ENCODE measurements at places on chromosomes 12 and 14.

DNA sequence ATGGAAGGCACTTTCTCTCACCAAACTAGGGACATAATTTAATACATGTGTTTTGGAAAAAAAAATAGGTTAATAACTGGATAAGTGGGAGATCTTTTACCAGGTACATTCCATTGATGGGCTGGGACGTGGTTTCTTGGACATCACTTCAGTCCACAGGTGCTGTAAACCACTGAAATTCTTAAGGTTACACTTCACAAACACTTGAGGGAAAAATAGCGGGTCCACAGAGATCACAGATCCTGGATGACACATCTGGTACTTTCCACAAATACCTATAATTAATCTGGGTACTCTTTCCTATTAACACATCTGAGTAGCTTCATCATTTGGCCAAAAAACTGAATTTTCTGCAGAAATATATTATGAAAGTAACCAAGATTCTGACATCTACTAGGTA is 85.0 kb downstream of the POLR3B start:
- H3K27ac ChIP-seq = no peak overlapping the region
- no peaks in the 10 kb centered on the region for H3K4me1 ChIP-seq
- no peak for DNase-seq
- H3K27me3 ChIP-seq = no peaks in the 10 kb centered on the region
- H3K4me3 ChIP-seq = no peak overlapping the region

- H3K36me3 ChIP-seq = no peaks in the 10 kb centered on the region
- no peak for DNase-seq
- H3K4me1 ChIP-seq = no peaks in the 10 kb centered on the region
- H3K4me3 ChIP-seq = no peak overlapping the region
- no peak overlapping the region for H3K27ac ChIP-seq
- no peaks in the 10 kb centered on the region for H3K27me3 ChIP-seq
Measured at GRCh38 chr14:96182546-96182945, 22.1 kb upstream of the BDKRB2 start.

DNA sequence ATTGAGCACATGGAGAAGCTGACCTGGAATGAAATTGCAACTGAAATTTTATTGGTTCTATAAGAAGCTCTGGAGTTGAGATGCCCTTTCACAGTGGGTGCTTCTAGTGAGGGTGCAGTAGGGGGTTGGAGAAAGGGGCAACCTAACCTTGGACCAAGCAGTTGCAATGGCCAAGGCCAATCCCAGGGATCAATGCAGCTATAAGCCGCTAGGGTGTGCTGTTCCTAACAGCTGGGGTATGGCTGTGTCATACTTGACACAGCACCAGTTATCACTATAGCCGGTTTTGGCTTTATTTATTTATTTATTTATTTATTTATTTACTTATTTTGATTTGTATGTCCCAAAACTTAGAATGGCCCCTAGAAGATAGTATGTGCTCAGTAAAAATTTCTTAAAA is 505.9 kb downstream of the FLRT2 start:
- peak; percentile 75 for DNase-seq
- H3K4me1 ChIP-seq = no peaks in the 10 kb centered on the region
- H3K36me3 ChIP-seq = no peaks in the 10 kb centered on the region
- H3K27ac ChIP-seq = no peak overlapping the region
- no peaks in the 10 kb centered on the region for H3K27me3 ChIP-seq

- H3K4me1 ChIP-seq = no peaks in the 10 kb centered on the region
- no peak overlapping the region for H3K4me3 ChIP-seq
- H3K27me3 ChIP-seq = no peaks in the 10 kb centered on the region
- no peak for DNase-seq
Measured at GRCh38 chr14:94592457-94592856, 11.2 kb downstream of the SERPINA5 start.

DNA sequence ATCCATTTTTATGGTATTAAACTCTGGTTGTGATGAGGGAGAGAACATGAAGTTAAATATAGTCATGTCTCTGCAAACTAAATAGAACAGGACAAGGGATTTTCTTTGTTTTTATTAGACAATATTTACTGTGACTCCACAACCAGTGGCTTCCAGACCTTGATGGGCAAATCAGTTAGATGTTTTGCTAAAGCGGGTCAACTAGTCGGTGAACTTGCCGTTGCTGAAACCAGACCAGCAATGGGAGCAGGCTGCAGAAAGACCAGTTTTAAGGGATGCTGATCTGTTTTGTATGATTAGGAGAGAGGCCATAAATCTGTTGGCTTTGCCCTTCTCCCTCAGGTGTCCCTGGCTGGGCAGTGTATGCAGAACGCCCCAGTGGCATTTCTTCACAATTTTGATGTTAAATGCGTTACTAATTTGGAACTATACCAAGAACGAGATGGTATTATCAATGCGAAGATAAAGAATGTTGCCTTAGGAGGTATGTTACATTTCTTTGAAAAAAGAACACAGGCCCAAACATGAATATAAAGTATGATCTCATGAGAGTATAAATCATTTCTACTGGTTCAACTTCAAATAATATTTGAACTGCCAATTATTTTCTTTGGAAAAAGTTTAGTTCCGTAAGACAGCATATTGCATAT is 19.4 kb downstream of the TCTN2 start:
- no peaks in the 10 kb centered on the region for H3K27me3 ChIP-seq
- no peaks in the 10 kb centered on the region for H3K36me3 ChIP-seq
- no peak overlapping the region for H3K27ac ChIP-seq
- no peak for DNase-seq

DNA sequence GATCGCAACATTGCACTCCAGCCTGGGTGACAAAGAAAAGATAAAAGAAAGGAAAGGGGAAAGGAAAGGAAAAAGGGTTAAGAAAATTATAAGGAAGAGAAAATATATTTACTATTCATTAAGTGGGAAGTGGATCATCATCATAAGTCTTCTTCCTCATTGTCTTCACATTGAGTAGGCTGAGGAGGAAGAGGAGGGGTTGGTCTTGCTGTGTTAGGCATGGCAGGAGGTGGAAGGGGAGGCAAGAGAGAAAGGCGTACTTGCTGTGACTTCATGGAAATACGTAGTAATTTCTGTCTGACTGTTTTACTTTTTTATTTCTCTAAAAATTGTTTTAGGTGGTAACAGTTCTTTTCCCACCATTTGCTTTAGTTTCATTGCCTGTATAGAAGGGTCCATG is 26.2 kb downstream of the FAM177A1 start:
- DNase-seq = no peak
- no peak overlapping the region for H3K27ac ChIP-seq
- H3K36me3 ChIP-seq = no peaks in the 10 kb centered on the region
- no peaks in the 10 kb centered on the region for H3K4me1 ChIP-seq
- H3K4me3 ChIP-seq = no peak overlapping the region

DNA sequence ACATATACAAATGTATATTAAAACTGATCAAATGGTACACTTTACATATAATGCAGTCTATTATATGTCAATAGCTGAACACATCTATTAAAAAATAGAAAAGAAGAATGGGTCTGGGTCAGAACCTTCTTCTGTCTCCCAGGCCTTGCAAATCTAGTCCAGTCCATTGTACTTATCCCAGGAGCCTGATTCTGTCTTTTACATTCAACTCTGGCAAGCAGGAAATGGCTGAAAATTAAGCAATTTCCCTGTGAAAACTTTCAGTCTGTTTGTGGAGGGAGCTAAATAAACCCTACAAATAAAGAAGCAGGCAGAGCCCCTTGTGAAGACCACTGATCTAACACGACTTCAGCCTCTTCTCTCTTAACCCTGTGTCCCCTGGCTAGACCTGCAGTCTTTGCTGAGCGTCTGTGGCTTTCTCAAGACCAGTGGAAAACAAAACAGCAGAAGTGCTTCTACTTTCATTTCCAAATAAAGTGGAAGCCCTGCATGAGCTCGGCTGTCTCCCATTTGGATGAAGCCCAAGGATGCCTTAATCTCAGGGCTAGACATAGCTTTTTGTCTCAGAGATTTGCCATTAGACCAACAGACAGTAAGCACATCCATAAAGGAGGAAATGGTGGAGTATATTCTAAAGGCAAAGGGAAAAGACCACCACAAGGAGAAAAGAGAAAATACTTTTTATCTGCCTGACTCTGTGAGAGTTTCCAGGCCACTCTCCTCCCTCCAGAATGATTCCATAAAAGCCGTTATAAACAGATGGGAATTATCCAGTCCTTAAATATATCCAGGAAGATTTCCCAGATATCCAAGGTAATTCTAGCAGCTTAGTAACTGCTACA is 48.2 kb downstream of the CRACR2A start:
- no peaks in the 10 kb centered on the region for H3K4me1 ChIP-seq
- no peak overlapping the region for H3K27ac ChIP-seq
- H3K27me3 ChIP-seq = no peaks in the 10 kb centered on the region
- H3K36me3 ChIP-seq = no peaks in the 10 kb centered on the region

- no peak within 1 kb of the TSS for H3K4me3 ChIP-seq
- peaks cover 2% of the 10 kb centered on the region for H3K27me3 ChIP-seq
- H3K27ac ChIP-seq = no peak within 1 kb of the TSS
- no peaks in the 10 kb centered on the region for H3K4me1 ChIP-seq
- no peaks in the 10 kb centered on the region for H3K36me3 ChIP-seq
Measured at GRCh38 chr12:57049890-57050289, at the start of gene MYO1A. MYO1A (minus strand) TSS chr12:57050129; CDS start chr12:57048323, 1,806 bp downstream.

DNA sequence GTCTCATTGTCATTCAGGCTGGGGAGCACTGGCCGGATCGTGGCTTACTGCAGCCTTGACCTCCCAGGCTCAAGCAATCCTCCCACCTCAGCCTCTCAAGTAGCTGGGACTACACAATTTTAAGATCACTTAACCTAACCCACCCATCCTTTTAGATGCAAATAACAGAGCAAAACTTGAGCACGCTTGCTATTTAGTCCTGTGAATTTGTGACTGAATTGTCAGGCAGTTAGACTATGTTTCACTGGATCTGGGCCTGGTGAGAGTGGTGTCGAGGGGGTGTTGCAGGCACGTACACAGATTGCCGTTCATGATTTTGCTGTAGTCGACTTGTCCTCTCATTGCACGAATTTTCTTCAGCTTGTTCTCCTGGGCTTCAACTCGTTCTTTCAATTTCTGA is 38.2 kb downstream of the ZFYVE21 start:
- no peaks in the 10 kb centered on the region for H3K4me1 ChIP-seq
- no peak overlapping the region for H3K27ac ChIP-seq
- DNase-seq = no peak
- H3K27me3 ChIP-seq = no peaks in the 10 kb centered on the region
- H3K4me3 ChIP-seq = no peak overlapping the region

DNA sequence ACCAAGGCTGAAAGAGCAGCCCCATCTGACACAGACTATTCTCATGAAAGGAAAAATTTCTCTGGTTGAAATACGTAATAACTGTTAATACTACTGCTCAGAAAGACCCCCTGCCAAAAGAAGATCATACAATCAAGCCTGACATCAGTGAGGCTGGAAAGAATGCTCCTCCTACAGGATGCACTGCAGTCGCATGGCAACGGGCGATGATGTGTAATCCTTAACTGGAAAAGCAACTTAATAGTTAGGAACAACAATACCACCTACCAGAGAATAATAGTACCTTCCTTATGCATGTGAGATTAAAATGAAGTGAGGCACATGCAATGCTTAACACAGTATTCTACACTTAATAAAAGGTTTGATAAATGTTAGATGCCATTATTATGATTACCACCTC is 1.2 kb upstream of the GOLGA5 start:
- H3K27me3 ChIP-seq = no peaks in the 10 kb centered on the region
- H3K4me3 ChIP-seq = no peak overlapping the region
- DNase-seq = peak; percentile 59
- H3K27ac ChIP-seq = no peak overlapping the region
- no peaks in the 10 kb centered on the region for H3K4me1 ChIP-seq

All from mesendoderm (in vitro differentiated cells).